CD4-positive, alpha-beta T cell treated with Interferon alpha-2 for 1 hour (primary cell): ENCODE measurements at places on chromosomes 11 and 22.

GRCh38 chr11:73142128-73142377, at the start of gene FCHSD2:
TSS of gene FCHSD2 (minus strand) at chr11:73142318. CDS start at chr11:73141877, 441 bp downstream.
- no peak for DNase-seq

- no peak for DNase-seq
These were observed 3.9 kb upstream of the SERGEF start for GRCh38 chr11:18016789-18017188.

DNA sequence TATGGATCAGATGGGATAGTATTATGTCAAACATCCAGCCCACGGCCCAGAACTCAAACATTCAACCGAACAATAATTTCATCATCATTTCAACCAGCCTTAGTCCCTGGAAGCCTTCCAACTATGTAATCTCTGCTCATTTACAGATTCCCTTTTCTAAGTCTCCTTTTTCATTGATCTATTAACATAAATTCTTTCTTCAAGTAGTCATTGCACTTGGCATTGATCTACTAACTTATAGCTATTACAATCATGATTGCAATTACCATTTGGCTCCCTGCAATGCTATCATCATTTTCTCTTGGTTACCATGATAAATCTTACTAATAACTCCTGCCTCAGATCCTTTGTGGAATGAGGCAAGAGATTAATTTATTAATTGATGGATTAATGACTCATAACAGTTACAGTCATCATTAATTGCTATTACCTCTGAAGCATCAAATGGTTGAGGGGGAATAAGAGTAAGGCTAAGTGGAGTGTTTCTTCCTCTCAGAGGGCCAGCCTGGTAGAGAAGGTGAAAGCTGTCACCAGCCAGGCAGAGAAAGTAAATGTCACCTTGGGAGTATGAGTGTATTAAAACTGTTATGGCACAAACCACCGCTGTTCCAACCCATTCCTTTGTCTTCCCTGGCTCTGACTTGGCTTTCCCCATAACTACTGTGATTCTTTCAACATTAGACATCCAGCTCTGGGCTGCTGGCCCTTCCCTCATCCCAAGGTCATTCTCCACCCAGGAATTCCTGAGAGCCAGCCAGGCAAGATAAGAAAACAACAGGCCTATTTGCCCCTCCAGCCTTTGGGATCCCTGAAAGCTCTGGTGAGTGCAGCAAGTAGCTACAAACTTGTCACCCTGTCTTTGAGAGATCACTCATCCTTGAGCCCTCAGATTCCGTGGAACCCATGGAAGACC, 174.7 kb downstream of the RRAS2 start:
- DNase-seq: no peak

GRCh38 chr11:2924821-2925675, 4.2 kb downstream of the PHLDA2 start:
- no peak for DNase-seq

- no peak for DNase-seq
These were observed 27.6 kb downstream of the SLC35F2 start for GRCh38 chr11:107830915-107831540.

DNA sequence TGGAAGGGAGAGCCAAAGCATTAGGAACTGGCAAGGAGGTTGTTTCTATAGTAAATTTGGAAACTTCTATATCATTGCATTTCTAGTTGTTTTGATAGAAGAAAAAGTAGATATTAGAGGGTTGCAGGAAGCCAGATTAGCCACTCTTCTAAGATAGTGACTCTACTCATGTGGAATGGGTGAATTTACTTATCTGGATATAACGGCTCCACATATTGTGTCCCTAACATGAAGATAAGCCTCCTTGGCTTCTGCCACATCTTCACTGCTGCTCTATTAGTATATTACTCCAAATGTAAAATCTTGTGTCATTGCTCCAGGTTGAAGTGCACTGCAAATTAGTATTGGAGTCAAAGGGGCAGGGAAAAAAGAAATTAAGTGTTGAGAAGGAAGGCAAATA, 283.3 kb downstream of the CASP12 start:
- no peak for DNase-seq

DNA sequence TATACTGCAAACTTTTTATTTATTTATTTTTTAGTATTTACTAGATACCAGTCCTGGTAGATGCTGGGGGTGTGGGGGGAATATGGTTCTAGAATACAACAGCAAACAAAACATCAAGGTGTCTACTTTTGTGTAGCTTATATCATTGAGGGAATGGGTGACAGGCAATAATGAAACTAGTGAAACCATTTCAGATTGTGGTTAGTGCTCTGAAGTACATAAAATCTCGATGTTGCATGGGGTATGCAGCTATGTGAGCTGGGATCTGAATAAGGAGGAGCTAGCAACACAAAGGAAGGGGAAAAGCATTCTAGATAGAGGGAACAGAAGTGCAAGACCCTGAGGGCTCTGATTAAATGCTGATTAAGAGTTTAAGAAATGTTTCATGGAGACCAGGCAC, 103.5 kb downstream of the WT1 start:
- DNase-seq: no peak

GRCh38 chr11:2771758-2772466, 72.1 kb upstream of the KCNQ1OT1 start:
- no peak for DNase-seq

- DNase-seq: no peak
These were observed 178.3 kb upstream of the NECTIN1 start for GRCh38 chr11:119907122-119907851.

DNA sequence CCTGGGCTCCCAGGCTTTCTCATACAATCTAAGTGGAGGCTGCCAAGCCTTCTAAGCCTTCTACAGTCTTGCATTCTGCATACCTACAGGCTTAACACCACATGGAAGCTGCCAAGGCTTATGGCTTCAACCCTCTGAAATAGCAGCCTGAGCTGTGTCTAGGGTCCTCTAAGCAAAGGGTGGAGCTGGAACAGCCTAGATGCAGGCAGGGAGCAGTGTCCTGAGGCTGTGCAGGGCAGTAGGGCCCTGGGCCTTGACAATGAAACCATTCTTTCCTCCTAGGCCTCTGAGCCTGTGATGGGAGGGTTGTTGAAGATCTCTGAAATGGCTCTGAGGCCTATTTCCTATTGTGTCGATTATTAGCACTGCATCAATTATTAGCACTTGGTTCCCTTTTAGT, 150.9 kb upstream of the GRK3 start:
- no peak for DNase-seq

GRCh38 chr11:104333977-104334376, 170.0 kb upstream of the PDGFD start:
- DNase-seq: no peak

DNA sequence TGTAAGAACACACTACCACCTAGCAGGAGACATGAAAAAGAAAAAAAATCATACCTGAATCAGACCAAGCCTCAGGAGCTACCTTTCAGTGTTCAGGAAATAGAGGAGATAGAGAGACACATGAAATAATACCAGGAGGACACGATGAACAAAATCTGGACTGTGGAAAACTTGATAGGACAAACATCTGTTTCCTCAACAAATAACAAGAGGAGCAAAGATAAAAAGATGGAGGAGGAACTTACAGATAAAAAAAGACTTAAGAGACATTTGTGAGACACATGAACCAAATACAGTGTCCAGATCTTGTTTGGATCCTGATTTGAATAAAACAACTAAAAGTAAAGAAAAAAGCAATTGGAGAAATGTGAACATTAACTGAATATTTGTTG, 12.4 kb upstream of the KCNE3 start:
- no peak for DNase-seq

DNA sequence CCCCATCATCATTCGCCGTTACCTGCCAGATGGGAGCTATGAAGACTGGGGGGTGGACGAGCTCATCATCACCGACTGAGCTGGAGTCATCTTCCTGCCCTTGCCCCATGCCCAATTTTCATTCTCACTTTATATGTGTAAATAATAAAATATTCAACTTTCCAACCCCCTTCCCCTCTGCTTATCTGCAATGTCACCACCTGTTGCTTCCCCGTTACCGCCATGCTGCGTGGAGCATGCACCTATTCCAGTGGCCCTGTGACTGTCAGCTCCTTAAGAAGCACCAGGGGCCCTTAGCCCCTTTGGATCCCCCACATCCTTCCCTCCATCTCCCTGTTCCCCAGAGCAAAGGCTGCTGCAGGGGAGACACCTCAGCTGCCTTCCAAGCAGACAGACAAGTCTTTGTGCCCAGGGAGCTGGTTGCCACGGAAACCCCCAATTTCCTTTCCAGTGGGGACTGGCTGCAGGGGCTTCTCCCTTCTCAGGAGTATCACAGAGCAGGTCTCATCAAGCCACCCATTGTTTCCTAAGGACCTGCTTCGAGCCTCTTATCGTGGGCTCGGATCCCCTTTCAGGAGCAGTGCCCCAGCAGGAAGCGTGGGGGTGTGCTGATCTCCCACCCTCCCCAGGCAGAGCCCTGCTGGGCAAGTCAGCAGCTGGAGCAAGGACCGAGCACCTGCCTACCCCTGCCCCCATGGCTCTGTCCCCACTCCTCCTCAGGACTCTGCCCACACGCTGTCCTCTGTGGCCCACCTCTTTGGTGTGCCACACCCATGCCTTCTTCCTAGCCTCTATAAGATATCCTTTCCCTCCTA, 14.3 kb downstream of the POLR2F start:
- no peak for DNase-seq

DNA sequence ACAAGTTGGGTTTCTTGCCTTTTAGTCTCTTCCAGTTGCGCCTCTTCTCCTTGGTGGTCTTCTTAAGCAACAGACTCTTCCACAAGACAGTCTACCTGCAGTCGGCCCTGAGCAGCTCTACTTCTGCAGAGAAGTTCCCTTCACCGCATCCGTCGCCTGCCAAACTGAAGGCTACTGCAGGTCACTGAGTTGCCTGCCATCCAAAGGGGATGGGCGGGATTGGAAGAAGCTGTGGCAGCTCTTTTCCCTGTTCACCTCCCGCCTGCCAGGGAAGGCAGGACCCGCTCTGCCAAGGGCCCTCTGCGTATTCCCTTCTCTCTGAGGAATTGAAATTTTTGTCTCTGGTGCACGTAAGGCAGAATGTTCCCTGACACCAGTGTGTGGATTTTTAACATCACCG, 9.2 kb upstream of the STT3A start:
- DNase-seq: no peak

- DNase-seq: no peak
These were observed 5.9 kb downstream of the TAB1 start for GRCh38 chr22:39405346-39406085.

- no peak for DNase-seq
These were observed 2.6 kb upstream of the SART1 start for GRCh38 chr11:65958774-65959420.

DNA sequence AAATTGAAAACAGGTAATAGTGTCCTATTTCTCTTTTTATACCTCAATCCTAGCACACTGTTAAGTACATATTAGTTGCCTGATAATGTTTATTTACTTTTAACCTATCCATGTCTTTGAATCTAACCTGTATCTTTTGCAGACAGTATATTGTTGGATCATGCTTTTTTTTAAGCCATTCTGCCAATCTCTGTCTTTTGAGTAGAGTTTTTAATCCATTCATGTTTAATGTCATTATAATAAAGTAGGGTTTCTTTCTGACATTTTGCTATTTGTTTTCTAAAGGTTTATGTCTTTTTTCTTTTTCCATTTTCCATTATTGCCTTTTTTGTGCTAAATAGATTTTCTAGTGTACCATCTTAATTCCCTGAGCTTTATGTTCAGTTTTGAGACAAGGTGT, 23.8 kb upstream of the DEPDC7 start:
- no peak for DNase-seq

DNA sequence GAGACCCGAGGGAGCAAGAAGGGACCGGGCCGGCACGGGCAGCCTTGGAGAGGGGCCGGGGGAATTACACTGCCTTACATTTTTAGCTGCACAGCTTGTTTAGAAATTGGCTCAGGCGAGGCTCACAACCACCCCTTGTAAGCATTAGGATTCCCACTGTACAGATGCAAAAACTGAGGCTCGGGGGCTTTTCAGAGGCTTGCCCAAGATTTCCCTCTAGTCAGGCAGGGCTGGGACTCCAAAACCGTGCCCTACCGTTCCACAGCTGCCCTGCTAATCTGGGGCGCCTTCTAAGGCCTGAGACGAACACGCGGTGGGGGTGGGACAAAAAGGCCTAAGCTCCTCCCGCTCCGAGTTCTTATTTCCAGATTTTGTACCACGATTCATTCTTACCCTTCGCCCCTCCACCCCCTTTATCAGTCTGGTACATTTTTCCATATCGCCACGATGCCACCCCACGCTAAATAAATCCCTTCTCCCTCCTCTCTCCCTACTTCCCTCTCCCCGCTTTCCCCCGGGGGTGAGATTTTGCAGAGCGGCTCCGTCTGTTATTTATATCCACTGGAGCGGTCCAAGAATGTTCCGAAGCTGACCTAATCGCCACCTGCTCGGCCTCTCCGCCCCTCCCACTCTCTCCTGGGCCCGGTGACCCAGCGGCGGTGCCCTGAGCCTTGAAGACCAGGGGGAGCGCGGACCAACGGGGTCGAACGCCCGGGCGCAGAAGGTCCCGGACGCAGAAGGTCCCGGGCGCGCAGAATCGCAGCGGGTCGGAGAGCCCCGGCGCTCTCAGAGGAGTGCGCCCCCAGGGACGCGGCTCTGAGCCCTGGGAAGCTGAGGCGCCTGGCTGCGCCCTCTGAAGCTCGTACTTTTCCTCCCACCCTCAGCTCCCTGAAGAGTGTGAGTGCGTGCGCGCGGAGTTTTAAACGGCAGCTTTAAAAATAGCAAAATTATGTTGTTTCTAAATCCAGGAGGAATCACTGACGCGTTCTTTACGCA, 764 bp upstream of the PACSIN3 start:
- peak; percentile 25 for DNase-seq

- no peak for DNase-seq
These were observed 1477.9 kb downstream of the TBC1D22A start for GRCh38 chr22:48240148-48240934.

DNA sequence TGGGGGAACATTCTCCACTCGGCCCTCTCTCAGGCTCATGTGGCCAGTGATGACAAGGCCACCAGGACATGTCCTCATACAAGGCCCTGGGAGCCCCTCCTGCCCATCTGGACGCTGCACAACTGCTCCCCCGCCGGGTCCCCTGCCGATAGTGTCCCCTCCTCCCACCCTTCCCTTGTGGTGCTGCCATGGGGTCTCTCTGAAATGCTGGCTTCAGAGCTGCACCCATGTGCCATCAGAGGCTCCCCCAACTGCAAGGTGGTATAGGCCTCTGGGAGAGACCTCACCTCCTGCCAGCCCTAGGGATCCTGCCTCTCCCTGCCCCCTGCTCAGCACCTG, 113.0 kb downstream of the KCNQ1OT1 start:
- no peak for DNase-seq

GRCh38 chr11:116742104-116742503, 30.7 kb downstream of the BUD13 start:
- no peak for DNase-seq

GRCh38 chr22:44862281-44862680, 109.9 kb downstream of the ARHGAP8 start:
- no peak for DNase-seq

- DNase-seq: no peak
These were observed 6.7 kb downstream of the SLC5A12 start for GRCh38 chr11:26715133-26715532.

DNA sequence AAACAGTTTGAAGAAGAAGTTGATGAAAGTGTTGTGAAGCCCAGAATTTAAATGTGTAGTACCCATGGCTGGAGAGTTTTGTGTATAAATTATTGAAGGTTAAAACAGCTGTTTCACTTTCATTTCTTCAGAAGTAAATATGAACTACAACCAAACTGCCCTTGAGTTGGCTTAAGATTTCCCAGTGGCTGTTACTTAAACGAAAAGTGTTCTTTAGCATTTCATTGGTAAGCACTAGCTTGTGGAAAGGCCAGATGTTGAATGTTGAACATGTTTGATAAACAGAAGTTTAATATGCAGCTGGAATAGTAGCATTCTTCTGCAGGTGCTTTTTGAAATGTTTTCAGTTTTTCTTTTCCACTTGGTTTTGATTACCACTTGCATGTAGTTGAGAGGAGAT, 83.2 kb upstream of the TNRC6B start:
- DNase-seq: peak; percentile 52
